ENCODE measurements at places on chromosomes 1 and 21.

DNA sequence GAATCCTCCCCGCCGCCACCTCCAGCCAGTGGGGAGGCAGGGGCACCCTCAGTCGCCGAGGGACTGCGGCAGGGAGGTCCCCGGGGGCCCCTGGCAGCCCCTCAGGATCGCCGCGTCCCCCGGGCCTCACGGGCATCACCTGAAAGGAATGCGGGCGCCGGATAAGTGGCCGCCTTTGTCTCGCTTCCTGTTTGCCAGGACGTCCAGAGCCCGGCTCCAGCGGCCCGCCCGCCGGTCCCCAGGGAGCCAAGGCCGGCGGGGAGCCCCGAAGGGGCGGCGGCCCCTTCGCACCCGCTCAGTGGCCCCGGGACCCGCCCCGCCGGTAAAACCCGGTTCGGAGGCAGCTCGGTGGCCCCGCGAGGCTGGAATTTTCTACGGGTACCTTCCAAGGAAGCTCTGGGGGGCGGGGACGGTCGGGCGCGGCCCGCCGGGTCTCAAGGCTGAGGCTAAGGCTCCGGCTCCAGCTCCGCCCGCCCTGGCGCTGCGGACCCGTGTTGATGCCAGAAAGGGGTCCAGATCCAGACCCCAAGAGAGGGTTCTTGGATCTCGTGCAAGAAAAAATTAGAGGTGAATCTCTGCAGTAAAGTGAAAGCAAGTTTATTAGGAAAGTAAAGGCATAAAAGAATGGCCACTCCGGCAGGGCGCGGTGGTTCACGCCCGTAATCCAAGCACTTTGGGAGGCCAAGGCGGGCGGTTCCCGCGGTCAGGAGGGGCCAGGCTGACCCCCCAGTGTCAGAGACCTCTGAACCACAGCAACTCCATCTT lies 12.6 kb downstream of the TINAGL1 start:
- DNase-seq = peak; percentile 29

DNA sequence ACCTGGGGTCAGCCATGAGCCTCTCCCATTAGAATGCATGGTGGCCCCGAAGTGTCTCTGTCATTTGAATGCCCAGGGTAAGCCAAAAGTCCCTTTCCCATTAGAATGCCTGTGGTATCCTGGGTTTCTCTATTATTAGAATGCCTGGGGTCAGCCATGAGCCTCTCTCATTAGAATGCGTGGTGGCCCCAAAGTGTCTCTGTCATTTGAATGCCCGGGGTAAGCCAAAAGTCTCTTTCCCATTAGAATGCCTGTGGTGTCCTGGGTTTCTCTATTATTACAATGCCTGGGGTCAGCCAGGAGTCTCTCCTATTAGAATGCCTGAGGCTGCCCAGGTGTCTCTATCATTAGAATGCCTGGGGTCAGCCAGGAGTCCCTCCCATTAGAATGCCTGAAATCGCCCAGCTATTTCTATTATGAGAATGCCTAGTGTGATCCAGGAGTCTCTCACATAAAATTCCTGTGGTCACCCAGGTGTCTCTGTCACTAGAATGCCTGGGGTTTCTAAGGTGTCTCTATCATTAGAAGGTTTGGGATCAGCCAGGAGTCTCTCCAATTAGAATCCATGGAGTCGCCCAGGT lies 65.5 kb downstream of the RNF187 start:
- DNase-seq = no peak

- no peak for DNase-seq
Observed at GRCh38 chr1:55938376-55938850, 641.0 kb downstream of the PLPP3 start.

DNA sequence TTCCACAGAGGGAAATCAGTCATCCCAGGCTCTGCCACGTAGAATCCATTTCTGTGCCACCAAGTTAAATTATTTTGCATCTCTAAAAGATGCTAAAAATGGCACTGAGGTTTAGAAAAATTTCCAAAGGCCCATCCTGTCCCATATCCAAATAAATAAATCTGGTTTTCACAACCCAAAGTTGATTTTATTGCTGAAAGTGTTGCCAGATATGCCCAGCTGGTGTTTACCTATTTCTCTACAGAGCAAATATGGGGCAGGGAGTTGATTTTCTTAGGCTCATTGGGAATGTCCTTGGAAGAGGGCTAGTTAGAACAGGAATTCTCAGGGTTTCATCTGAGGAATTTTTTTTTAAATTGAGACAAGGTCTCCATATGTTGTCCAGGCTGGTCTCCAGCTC lies 19.0 kb downstream of the MAP1LC3C start:
- DNase-seq = no peak

DNA sequence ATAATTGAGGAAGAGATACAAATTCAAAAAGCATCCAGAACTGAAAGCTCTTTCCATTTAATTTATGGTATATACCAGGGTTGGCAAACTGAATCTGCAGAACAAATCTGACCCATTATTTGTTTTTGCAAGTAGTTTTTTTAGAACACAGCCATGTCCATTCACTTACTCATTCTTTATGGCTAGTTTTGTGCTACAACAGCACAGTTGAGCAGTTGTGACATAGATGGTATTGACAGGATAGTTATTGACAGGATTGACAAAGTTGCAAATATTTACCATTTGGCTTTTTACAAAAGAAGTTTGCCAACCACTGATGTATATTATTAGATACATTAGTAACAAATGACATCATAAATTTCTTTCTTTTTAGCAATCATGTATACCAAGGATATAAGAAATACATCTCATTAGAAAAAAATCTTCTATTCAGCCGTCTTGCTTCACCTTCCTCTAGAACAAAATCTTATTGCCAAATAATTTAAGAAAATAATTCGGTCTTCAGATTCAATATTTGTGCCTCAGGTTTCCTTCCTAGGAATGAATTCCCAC lies 9.4 kb downstream of the ADAMTS1 start:
- no peak for DNase-seq

- DNase-seq = peak; percentile 35
Observed at GRCh38 chr1:178945763-178946266, 74.9 kb upstream of the ANGPTL1 start.

DNA sequence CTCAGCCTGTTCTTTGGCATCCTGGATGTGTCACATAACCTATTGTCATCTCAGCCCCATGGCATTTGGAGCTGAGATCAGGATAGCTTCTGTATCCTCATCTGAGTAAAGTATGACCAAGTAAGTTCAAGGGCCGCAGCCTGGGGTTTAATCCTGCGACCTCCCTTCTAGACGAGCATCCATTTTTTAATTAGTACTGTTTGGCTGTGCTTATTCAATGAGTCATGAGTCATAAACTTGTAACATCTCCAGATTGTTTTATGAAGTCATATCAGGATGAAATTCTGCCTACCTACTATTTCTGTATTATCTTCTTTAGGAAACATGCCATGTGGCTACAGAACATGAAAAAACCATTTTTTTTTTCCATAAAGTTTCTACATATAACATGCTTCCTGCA lies 119.1 kb downstream of the ERG start:
- DNase-seq = no peak

- no peak for DNase-seq
Observed at GRCh38 chr1:203743091-203743571, 21.9 kb upstream of the LAX1 start.

- DNase-seq = no peak
Observed at GRCh38 chr1:25590096-25590824, 26.3 kb upstream of the MAN1C1 start.

GRCh38 chr1:54497338-54497737 lies 50.7 kb upstream of the ACOT11 start:
- DNase-seq = no peak

- peak; percentile 88 for DNase-seq
Observed at GRCh38 chr1:63674238-63674864, 81.1 kb downstream of the PGM1 start.
